ENCODE measurements at places on chromosomes 11 and 22.

DNA sequence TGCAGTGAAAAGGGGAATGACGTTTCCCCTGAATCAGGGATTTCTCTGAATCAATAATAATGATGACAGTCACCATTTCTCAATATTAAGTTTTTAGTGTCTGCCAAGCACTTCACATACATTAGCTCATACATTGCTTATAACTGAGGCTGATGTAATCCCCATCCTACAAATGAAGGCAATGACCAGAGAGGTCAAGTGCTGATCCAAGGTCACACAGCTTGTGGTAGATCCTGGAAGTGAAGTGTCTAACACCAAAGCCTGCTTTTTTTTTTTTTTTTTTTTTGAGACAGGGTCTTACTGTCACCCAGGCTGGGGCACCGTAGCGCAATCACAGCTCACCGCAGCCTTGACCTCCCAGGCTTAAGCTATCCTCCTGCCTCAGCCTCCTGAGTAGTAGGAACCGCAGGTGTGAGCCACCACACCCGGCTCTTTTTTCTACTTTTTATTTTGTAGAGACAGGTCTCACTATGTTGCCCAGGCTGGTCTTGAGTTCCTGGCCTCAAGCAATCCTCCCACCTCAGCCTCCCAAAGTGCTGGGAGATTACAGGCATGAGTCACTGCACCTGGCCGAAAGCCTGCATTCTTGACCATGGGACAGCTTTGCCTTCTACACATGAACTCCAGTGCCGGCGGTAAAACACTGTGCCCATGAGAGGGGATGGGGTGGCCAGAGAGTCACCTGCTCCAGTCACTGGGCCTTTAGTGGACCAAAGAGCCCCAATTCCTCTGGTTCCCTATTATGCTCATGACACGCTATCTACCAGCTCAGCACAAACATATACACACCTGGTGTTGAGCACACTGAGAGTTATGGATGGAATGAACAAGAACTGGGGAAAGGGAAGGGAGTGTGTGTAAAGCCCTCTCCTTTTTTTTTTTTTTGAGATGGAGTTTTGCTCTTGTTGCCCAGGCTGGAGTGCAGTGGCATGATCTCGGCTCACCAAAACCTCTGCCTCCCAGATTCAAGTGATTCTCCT, 17.4 kb downstream of the ARHGAP1 start:
- DNase-seq: no peak

GRCh38 chr22:37708580-37709444, 12.0 kb downstream of the TRIOBP start:
- no peak for DNase-seq

GRCh38 chr11:77039491-77040400, 5.5 kb downstream of the B3GNT6 start:
- DNase-seq: no peak

DNA sequence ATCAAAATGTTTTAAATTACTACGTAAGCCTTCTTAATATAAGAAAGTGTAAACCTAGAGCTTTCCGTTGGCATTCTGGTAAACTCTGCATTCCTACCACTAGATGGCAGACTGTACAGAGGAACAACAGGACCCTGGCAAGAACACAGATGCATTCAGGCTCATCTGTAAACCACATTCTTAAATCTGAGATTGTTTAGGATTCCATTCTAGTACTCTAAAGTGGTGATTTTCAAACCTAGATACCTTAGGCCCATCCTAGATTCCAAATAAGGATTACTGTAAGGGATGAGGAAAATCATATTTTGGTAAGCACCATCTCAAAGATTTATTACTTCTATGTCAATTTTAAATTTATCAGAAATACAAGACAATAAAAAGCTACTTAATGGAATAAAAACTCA, 26.9 kb downstream of the PICALM start:
- peak; percentile 81 for DNase-seq

- no peak for DNase-seq
These were observed 450 bp upstream of the BCL2L13 start for GRCh38 chr22:17638182-17638431.

- no peak for DNase-seq
These were observed 11.4 kb downstream of the DNAL4 start for GRCh38 chr22:38782402-38783094.

GRCh38 chr22:38845004-38845740, 1.3 kb upstream of the NPTXR start:
- no peak for DNase-seq

GRCh38 chr22:39980596-39980995, 14.2 kb upstream of the FAM83F start:
- no peak for DNase-seq

DNA sequence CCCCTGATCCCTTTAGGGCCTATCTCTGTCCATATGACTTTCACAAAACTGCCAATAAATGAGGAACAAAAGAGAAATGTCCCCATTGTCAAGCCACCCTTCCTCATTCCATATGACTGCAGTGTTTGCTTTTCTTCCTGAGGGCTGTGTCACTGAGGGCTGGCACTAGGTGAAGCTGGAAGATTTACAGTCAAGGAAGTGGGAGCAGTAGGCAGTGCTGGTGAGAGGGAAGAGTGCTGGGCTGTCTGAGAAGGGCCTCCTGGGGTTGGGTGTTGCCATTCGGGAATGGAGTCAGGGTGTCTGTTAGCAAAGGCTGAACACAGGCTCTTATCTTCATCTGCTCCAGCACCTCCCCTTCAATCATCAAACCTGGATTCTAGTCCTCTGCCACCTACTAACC, 30.9 kb downstream of the INSC start:
- DNase-seq: no peak

DNA sequence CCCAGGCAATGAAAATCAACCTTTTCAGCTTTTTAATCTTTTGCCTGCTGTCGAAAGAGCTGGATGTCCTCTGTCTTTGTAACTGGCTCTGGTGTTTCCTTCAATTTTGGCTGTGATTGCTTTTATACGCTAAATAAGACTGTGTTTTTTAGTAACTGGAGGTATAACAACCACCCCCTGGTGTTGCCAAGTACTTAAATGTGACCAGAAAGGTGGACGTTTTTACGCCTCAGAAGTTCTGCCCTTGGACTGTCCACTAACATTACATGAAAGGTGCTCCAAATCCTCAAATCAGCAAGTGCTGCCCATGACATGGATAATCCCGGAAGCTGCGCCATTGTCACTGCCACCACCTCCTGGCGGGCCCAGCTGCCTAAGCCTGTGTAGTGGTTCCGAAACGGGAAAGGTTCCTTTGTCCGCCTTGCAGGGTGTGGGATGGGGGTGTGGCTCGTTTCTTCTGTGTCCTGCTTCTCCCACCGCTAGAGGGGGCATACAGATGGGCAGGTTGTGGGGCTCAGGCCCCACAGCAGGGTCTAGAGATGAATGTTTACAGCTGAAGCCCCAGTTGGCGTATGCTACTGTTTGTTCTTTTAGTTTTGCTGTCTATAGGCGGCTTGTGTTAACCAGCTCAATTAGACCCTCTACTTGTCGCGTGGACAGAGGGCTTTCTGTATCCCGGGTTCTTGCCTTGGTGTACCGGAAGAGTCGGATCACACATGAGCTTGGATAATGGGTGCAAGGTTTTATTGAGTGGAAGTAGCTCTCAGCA, 82.2 kb upstream of the SEPTIN5 start:
- no peak for DNase-seq

DNA sequence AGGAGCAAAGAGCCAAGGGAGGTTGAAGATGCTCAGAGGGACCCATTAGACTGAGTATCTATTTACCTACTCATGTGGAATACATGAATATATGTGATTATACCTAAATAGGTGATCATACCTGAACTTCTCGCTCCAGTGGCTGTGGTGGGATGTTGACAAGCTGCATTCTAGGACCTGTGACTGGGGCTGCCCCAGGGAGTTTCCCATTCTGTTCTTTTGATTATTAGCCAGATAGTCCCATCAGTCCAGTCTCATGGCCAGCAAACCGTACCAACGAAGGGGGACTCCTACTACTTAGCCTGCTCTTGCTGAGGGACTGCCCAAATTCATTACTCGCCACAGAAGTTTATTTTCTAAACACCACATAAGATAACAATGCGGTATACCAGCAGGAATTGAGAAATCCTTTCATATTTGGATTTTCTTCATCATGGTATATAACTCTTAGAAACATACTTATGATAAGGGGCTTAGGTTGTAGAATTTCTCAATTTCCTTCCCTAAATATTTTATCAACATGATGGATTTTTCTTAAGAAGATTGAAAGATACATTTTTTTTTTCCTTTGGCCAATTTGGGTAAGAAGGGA, 273.9 kb downstream of the NTM start:
- no peak for DNase-seq

- no peak for DNase-seq
These were observed 211.4 kb downstream of the AASDHPPT start for GRCh38 chr11:106288822-106289387.

GRCh38 chr22:25096638-25097405, 102.8 kb upstream of the CRYBB3 start:
- DNase-seq: no peak

DNA sequence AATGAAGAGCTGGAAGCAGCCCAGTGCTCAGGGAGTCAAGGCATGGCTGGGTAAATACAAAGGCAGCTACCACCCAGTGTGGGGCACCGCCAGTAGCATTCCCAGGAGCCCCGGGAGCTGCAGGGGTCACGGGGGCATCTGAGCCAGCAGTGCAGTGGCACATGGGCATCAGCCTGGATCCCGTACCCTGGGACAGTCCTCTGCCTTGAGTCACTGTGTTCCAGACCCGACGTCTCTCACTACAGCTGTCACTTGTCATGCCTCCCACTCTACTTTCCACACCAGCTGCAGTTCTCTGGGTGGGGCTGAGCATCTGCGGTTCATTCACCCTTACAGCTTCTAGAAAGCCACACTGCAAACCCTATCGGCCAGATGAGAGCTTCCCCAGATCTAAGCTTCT, 29.6 kb downstream of the DHCR7 start:
- no peak for DNase-seq

GRCh38 chr11:45947885-45948284, 25.4 kb downstream of the LARGE2 start:
- DNase-seq: no peak

Measured in AG09319 (cell line).